ENCODE measurements at places on chromosomes 11 and 22. TPM values are rescaled to one million over a fixed set of nuclear protein-coding genes. Genes with fewer than 3 reads are reported as not detected.
A peak's percentile ranks its signal among the peaks of the same experiment; 100 is the strongest.

DNA sequence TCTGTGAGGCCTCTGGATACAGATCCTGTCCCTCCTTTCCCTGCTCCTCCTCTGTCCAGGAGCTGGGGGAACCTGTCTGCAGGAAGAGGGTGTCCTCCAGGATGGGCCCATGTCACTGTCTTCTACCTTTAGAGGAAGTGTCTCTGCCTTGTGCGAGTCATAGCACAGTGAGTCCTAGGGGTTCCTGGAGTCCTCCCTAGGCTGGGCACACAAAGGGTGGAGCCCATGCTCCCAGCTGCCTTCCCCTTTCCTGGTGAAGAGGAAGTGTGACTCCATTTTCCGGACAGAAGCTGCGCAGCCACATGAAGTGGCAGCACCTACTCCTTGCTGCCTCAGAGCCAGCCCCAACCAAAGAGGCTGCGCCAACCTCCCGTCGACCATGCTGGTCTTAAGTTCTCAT is 112.2 kb downstream of the CTTN start:
- peak; percentile 44 for DNase-seq

DNA sequence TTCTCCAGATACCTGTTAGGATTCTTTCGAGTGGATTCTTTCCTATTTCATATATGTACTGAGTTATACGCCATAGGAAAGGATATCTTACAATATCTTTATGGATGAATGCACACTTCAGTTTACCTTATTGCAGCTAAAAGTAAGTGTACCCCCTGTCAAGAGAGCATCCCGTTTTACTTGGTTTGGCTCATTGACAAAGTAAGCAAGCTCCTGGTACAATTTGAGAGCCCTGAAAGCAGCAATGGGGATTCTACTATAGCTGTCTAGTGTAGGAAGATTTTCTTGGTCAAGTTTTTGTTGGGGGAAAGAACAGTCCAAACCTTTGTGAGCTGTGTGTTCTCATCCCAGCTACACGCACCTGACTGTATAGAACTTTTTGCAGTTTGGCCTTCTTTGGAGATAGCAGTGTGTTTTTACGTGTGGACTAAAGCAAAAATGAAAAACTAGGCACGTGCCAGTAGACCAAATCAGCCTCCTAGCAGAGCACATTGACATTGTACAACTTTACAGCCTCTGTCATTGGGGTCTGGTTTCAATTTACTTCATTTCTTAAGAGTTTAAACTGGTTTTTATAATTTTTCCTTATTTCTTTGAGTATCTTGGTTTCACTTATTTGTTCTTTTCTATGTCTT is 44.0 kb downstream of the PPP6R3 start:
- DNase-seq, result no peak

DNA sequence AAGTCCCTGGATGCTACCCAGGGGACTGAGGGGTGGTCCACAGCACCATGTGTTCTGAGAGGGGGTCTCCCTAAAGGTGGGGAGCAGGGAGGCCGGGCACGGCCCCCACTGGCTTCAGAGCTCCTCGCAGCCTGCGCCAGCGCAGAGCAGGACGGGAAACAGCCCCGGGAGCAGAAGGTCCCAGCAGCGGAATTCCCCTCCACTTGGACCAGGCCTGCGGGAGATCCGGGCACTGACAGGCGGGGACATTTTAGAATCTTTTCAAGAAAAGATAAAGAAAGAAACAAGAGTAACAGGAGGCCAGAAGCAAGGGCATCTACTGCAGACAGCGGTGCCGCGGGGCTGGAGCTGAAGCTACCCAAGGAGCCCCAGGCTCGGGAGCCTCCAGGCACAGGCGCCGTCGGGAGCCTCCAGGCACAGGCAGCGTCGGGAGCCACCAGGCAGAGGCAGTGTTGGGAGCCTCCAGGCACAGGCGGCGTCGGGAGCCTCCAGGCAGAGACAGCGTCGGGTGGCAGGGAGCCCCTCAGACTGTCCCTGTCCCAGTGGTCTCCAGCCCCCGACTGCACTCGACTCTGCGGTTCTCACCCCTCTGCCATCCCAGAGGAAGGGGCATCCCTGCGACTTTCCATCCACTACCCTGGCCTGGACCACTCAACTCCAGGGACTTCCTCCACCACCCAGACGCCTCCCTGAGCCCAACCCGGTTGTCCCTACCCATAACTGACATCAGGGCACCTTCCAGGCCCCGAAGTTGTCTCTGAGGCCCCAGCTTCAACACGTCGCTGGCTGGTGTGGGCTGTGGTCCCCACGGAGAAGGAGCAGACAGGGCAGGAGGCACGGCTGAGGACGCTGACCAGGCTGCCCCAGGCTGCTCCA is 211.1 kb downstream of the BRD1 start:
- DNase-seq, result no peak

Gene OR51B5
- total RNA-seq, result not detected

DNA sequence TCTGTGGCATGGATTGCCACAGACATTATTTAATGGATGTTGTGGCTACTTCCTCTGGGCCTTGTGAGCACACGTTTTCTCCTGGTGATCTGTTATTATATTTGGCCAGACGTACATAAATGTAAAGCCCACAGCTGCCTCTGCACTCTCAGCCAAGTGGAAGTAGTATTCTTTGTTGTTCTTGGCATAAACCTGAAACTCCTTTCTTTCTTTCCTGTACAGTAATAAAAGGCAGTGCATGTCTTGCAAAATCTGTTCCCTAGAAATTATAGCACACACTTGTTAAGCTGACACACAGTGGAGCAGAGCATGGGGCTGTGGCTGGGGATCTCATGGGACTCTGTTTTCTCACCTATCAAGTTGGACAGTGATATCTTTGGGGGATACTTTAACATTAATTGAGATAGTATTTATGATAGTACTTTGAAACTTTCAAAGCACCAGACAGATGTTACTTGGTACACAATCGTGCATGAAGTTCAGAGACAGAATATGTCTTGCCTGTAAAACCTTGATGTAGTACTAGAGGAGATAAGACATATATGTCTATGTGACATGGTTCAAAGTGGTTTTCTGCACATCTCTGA is 20.9 kb downstream of the PANX1 start:
- no peak for DNase-seq

- no peak for DNase-seq
Measured at GRCh38 chr22:38841635-38842034, 2.2 kb downstream of the NPTXR start.

GRCh38 chr22:36585841-36586240 is 56.9 kb upstream of the EIF3D start:
- DNase-seq, result no peak

Gene DUSP8
- total RNA-seq, result 3.1 TPM

Gene MS4A1
- 45.0 TPM for total RNA-seq

DNA sequence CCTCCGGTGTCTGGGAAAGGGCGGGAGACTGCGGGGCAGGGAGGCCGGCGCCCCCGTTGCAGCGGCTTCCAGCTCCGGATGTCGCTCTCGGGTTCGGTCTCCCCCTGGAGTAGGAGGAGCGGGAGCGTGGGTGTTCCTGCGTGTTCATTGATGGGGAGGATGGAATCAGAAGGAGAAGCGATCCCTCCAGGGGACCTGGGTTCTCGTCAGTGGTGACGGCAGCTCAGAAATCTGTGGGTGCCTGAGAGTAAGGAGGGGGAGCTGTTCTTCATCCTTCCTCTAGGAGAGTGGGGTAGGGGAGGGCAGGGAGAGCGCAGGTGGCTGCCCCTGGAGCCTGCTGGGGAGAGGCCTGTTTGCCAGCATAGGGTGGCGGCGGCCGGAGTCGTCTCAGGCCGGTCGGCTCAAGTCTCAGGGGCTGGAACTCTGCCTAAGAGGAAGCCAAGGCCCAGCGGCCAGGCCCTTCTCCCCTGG is 1.1 kb downstream of the UBASH3B start:
- DNase-seq, result no peak

Gene MMP7
- total RNA-seq, result not detected

Gene HSPB2
- total RNA-seq, result not detected

DNA sequence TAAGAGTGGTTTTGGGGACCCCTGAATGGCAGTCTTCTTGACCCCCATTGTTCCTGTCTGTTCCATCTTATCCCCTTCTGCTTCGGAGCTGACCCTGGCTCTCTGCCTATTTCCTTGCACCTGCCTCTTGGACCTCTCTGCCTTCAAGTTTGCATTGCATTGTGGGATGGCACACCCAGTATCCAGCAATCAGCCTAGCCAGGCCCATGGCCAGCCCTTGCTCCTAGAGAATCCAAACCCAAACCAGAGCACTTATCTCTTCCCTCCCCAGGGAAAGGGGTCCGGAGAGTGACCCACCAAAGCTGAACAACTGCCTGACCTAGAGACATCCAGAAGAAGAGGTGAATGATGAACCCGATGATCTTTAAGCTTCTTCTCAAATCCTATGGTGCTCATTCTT is 607.3 kb upstream of the CADM1 start:
- DNase-seq, result no peak

- no peak for DNase-seq
Measured at GRCh38 chr11:38990841-38991240, 2392.8 kb upstream of the RAG2 start.

GRCh38 chr11:36048496-36049247 is 104.8 kb downstream of the LDLRAD3 start:
- no peak for DNase-seq

Gene ANKK1
- 5.9 TPM for total RNA-seq

DNA sequence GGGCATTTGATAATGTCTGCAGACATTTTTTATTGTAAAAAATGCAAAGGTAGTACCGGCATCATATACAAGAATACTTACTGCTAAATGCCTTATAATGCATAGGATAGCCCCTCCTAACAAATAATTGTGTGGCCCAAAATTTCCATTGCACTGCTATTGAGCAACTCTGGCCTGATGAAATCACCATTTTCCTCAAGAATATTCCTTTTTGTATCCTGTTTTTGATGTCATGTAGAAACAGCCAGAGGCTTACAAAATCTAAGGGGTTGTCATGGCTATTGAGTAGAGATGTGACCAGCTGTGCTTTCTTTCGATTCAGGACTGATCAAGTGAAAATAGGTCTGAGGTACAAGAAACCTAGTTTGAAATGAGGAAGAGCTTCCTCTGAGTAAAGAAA is 854.3 kb downstream of the KCNA4 start:
- no peak for DNase-seq

DNA sequence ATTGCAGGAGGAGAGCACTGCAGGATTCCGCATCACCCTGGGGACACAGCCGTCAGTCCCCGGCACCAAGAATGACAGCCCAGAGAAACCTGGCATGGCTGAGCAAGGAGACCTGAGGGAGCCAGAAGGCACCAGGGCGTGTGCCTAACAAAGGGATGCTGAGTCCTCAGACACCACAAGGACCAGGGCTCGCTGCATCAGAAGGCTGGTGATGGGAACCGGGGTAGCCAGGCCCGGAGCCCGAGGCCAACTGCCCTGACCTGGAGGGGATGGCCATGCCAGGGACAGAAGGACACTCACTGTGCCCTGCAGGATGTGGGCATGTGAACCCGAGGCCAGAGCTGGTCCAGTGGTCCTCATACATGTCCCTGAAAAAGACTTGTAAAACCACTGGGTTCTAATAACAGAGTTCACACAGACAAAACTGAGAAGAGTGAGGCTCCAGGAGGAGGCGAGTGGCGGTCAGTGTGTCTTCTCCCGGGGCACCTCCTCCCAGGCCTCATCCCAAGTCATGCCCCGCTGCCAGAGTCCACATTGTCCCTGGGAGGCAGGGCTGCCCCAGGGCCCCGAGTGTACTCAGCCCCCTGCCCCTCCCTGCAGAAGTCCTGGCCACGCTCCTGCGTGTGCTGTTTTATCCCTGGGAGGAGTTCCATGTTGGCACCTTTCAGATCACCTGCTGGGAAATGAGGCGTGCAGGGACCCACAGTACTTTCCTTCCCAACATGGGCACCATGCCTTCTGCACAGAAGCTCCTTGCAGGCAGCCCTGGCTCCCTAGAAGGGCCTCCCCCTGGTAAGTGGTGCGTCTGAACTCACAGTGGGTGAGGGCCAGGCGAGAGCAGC is 42.5 kb downstream of the TBX1 start:
- DNase-seq, result peak; percentile 53

GRCh38 chr11:128926437-128927107 is 16.1 kb downstream of the TP53AIP1 start:
- no peak for DNase-seq

Gene C11orf42
- total RNA-seq, result not detected

GRCh38 chr22:24810043-24810749 is 4.2 kb downstream of the SGSM1 start:
- DNase-seq, result no peak

Gene SLC37A2
- 1.2 TPM for total RNA-seq

- no peak for DNase-seq
Measured at GRCh38 chr11:91082255-91082654, 859.4 kb upstream of the CHORDC1 start.

GRCh38 chr11:67776852-67777520 is 102.6 kb upstream of the ALDH3B2 start:
- DNase-seq, result no peak

All from naive thymus-derived CD8-positive, alpha-beta T cell (primary cell).